ENCODE measurements at places on chromosomes 6 and 20.

DNA sequence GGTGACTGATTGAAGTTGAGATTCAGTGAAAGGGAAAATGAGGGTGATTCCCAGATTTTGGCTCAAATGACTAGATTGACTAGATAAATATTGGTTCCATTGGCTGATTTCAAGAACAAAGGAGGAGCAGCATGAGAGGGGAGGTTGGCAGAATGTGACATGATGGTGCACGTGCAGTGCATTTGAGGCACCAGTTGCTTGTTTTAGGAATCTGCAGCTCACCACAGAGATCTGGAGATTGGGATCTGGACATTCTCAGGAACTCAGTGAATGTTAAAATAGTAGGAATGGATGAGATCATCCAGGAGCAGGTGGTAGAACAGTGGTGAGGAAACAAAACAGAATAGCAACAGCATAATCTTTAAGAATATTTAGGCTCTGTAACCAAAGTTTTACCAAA, 496.3 kb downstream of the DHX35 start:
- no peak for DNase-seq

DNA sequence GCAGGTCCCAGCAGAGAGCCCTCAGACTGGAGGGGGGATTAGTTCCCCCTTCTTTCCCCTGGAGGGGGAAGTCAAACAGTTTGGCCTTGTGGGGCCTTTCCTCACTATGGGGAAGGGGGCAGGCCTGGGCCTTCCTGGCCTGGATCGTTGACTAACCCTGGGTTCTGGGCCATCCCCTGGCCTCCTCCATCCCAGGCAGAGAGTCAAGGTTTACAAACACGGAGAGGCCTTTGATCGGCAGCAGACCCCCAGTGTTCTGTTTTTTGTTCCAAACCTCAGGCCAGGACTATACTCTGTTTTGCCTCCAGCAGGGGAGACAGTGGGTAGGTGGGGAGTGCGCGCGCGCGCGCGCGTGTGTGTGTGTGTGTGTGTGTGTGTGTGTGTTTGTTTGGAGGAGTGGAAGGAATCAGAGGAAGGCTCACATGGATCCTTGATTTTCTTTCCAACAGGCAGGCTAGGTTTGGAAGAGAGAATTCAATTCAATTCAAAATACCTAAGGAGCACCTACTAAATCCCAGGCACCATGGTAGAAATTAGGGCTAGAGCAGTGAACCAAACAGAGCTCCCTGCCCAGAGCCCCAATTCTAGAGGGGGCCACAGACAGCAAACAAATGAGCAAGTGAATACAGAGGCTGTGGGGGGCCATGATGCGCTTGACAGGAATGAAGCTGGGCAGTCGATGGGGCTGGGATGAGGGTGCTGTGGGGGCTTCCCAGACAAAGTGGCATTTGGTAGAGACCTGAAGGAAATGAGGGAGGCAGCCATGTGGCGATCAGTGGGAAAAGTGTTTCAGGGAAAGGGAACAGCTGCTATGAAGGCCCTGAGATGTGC, 14.8 kb downstream of the TP53RK start:
- DNase-seq, result no peak

DNA sequence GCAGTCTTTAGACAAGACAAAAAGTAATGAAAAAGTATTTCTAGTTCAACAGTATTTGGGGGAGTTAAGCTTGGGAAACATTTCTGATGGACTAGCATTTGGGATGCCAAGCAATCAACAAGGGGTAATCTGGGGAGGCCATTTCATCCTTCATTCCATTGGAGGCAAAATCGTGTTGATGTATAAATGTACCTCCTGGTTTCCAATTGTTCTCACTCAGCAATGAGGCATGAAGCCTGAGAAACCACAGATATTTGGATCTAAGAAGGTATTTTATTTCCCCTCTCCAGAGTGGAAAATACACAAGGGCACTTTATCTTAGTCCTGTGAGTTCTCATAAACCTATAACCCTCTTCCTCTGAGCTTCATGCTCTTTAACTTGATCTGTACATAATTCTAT, 68.2 kb downstream of the TBX18 start:
- DNase-seq, result no peak

GRCh38 chr20:47202733-47203667, 153.5 kb downstream of the ZMYND8 start:
- DNase-seq, result no peak

DNA sequence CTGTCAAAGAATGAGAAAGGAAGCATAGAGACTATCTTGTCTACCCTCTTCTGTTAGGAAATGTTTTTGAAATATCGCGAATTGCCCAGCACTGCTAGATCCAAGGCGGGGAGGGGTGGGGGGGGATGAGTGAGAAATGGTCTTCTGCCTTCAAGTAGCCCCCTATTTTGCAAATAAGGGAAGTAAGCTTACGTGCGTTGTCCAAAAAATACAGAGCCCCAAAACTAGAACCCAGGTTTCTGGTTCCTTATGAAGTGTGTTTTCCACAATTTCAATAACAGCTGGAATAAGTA, 923 bp upstream of the ILRUN start:
- no peak for DNase-seq

DNA sequence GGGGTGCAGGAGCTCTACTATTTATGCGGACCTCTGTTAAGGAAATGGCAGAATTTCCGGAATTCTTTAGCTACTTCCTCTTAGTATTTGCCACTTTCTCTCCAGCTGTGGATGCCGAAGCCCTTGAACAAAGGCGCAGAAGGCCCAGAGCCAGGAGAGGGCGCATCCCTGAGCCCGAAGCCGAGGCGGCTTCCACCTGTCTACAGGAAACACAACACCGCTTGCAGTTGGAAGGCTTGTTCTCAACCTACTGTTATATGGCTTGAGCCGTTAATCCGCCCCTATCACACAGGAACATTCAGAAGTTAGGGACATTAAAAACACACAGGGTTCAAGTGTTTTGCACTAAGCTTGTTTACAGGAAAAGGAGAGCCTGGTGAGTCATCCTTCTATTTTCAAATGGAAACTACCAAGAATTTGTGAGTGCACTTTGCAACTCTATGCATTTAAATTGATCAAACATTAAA, 417.1 kb downstream of the BCKDHB start:
- peak; percentile 37 for DNase-seq

- no peak for DNase-seq
Observed at GRCh38 chr6:170269151-170269845, 21.6 kb downstream of the DLL1 start.

DNA sequence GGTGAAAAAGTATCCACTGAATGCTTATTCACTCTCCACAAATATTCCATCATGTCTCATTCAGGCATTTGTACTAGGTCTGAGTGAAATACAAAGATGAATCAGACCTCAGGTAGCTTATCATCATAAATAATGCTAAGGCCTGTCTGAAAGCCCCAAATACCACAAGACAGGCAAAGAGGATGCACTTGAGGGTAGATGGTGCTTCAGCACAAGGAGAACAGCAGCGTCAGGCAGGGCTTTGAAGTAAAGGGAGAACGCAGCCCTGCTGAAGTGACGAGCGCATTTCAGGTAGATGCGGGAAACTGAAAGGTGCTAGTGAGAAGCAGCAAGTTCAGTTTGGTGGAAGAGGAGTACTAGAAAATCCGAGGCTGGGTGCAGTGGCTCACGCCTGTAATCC, 38.7 kb downstream of the MAP3K5 start:
- DNase-seq, result peak; percentile 49

DNA sequence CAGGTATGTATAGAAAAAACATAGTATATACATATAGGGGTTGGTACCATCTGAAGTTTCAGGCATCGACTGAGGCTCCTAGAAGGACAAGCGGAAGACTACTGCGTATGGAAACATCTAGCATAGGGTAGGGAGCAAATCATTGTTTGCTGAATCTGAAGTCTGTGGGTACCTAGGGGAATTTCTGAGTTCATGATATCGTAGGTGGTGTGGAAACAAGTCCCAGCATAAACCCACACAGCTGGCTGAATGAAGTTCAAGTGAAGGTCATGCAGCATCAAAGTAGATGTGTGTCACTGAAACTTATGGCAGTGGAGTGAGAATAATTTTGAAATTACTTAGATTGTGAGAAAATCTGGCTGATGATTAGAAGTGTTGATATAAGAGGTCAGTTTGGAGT, 39.4 kb downstream of the MAP7 start:
- peak; percentile 42 for DNase-seq

DNA sequence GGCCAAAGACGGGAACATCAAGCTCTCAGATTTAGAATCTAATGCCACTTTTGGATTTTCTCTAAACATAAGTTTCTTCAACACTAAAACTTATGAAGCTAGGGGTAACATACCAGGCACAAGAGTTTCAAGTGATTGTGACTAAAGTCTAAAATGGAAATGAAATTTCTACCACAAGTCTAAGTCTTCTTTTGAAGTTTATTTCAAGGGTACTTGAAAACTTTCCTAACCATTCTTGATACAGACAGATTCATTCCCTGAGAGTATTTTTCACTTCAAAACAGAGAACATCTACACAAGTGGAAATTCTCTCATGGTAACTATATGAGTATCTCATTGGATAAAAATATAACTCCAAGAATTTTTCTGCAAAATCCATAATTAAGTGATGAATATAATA, 56.2 kb downstream of the BTBD9 start:
- no peak for DNase-seq

DNA sequence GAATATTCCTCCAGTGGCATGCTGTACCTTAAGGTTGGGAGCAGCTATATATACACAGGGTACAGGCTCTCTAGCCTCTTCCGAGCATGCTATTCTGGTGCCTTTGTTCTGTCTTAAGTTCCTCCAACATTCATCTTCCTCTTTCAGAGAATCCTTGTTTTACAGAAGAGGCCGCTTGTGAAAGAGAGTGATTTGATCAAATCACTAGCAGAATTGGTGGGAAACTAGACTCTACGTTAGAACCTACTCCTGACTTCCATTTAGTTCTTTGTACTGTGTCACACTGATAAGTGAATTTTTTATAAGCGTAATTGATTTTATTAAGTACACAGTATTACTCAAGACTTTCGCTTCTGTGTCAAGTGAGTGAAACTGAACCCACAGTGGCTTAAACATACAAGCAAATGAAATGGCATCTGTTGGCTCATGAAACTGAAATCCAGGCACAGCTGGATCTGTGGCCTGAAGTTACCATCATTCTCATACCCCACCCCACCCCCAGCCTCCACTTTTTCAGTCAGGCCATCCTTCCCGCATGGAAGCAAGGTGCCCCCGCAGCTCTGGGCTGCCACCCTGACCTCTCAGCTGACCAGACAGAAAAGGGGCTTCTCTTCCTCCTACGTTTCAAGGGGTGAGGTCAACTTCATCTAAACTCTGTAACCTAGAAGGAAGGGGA, 102.3 kb downstream of the RPP40 start:
- no peak for DNase-seq

DNA sequence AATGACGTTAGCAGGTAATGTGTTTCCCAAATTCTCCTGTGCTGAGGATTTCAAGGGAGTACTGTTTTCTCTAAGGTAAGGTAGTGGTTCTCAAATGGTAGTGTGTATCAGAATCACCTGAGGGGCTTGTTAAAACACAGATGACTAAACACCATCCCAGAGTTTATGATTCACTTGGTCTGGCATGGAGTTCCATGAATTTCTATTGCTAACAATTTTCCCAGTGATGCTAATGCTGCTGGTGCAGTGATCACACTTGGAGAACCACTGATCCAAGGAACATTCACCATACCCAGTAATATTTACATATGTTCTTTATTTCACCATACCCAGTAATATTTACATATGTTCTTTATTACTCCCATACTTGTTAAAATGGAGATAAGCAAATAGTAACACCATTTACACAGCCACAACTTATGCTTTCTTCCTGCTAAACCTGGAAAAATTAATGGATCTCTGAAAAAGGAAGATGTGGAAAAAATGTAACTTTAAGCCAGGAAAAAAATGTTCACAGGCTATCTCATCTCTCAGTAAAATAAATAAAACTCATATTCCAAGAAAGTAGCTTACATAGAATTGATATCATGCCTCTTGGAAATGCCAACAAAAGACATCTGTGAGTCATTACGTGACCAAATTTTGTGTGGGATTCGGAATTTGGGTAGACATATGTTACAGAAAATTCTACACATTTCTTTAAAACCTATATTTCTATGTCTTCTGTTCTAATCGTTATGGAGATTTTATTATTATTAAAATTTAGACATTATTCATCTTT, 129.5 kb downstream of the MMUT start:
- peak; percentile 74 for DNase-seq

GRCh38 chr20:49690899-49691620, 22.6 kb downstream of the B4GALT5 start:
- DNase-seq, result peak; percentile 85

- DNase-seq, result peak; percentile 31
Observed at GRCh38 chr20:46253391-46253790, 54.9 kb downstream of the CDH22 start.

- no peak for DNase-seq
Observed at GRCh38 chr20:34954904-34955230, 739 bp downstream of the GSS start.

DNA sequence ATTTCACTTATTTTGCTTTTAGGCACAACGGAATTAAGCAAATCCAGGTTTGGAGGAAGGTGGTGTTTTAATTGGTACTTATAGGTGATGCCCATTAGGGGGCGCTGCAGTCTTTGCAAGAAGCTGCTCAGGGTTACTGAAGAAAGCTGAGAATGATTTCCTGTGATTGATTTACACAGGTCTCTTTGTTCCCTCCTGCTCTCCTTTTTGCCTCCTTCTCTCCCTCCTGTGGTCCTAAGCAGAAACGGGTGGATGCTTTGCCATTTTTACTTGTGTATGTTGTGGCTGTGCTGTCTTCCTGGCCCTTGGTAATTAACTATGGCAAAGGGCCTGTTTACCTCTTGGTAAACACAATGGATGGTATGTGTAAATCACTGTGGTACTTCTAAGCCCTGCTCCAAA, 97.8 kb downstream of the ANKS1A start:
- peak; percentile 82 for DNase-seq

DNA sequence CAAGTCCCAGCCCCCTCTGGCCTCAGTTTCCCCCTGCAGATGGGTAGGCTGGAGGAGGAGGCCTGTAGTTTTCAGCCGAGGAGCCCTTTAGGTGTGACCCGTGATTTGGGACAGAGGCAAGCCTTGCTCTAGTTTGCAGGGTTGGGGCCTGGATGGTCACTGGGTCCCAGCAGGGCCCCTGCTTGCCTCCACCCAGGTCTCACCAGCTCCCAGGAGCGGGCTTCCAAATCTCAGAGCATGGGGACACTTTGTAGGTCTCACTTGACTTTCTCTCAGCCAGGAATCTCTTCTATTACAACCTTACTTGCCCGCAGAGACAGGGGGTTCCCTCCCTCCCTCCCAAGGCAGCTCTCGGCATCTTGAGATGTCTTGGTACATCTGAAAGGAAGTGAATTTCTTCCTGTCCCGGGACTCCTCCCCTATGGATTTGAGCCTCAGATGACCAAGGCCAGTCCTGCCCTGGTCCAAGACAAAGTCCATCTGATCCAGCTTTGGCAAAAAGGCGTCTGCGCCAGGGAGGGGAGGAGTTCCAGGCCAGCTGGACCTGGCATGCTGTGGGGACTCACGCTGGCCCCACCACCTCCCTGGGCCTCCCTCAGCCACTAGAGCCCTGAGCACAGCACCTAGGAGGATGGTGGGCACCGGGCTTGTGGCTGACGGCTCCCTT, 47.4 kb downstream of the SRC start:
- DNase-seq, result no peak
